ENCODE measurements at places on chromosomes 11 and 22.

- DNase-seq, result peak; percentile 38
Observed at GRCh38 chr11:35334385-35335090, 84.8 kb downstream of the SLC1A2 start.

GRCh38 chr11:68009391-68010089 lies 587 bp upstream of the ALDH3B1 start:
- no peak for DNase-seq

- DNase-seq, result no peak
Observed at GRCh38 chr22:46418827-46419226, 83.3 kb downstream of the TRMU start.

GRCh38 chr22:26860301-26860700 lies 202.9 kb downstream of the MIAT start:
- DNase-seq, result no peak

GRCh38 chr11:77705195-77705875 lies 67.7 kb upstream of the CLNS1A start:
- no peak for DNase-seq

GRCh38 chr22:31983911-31984656 lies 39.7 kb downstream of the YWHAH start:
- no peak for DNase-seq

DNA sequence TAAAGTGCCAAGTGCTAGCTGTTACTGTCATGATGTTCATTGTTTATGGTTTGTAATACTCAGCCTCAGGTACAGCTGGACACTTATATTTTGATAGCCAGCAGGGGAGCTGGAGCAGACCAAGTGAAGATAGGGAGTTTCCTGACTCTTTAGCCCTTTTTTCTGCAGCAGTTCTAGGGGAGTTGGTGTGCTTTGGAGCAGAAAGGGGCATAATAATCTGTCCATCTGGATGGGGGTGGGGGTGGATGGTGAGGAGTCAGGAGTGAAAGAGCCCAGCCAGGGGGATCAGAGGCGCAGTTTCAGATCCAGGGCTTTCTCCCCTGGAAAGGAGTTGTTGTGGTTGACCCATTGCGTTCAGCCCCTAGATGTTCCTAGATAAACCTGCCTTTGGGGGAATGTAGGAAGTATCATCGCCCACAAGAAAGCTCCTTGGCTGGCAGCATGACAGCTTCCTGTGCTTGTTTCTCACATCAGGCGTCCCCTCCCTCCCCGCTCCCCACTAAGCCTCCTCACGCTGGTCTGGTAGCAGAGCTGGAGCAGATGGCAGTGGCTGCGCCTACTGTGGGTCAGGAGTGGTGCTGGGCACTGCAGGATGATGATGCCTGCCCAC lies 41.9 kb downstream of the MED15 start:
- no peak for DNase-seq

DNA sequence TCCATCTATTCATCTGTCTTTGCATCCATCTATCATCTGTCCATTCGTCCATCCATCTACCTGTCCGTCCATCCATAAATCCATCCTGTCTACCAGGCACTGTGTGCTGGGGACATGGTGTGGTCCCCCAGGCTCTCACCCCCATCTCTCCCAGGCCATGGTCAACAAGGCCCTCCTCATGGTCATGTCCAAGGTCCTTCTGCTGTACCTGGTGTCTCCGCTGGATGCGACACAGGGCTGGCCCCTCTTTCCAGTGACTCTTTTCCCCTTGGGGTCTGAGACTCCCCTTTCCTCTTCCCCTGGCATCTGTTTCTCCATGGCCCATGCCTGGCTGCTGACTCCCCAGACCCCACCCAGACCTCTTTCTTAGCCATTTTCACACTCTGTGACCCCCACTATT lies 4.5 kb downstream of the IGLL1 start:
- no peak for DNase-seq

- DNase-seq, result no peak
Observed at GRCh38 chr11:129146191-129146590, 45.9 kb downstream of the ARHGAP32 start.

DNA sequence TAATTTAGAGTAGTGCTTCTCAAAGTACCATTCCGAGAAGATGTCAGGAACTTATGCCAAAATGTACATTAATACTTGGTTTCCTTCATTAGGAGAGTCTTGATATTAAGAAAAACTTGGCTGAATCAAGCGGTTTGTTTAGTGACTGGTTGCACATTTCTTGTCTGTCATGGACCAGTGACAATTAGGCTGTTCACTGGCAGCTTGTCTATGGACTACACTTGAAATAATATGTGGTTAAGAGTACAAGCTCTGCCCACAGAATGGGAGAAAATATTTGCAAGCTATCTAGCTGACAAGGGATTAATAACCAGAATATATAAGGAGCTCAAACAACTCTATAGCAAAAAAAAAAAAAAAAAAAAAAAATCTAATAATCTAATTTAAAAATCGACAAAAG lies 24.6 kb downstream of the COA4 start:
- no peak for DNase-seq

- DNase-seq, result no peak
Observed at GRCh38 chr11:128338811-128339210, 248.5 kb downstream of the ETS1 start.

GRCh38 chr22:33561149-33561807 lies 359.0 kb downstream of the LARGE1 start:
- DNase-seq, result no peak

DNA sequence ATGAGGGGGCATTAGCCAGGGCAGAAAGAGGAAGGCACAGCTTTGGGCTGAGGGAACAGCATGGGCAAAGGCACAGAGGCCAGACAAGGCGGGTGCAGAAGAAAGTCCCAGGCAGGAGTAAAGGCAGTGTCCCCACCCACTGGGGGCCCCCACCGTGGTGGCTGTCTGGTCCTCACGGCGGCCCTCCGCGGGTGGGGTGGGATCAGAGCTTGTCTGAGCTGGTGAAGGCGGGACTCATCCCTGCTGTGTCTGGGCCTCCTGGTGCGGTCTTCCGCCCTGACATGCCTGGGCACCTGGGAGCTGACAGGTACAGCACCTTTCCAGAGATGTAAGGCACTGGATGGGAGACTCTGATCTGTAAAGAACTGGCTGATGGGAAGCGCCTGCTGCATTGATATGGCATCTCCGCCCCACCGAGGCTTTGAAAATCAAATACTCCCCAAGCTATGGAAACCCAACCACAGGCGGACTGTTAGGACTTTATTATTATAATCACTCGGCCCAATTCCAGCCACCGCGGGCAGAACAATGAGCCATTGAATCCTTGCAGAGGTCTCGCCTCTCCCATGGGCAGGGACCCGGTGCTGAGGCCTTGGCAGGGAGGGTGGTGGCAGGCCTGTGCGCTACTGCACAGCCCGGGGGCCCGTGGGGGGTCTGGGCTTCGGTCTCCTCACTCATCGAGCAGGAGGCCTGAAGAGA lies 14.2 kb upstream of the GNB1L start:
- DNase-seq, result no peak

DNA sequence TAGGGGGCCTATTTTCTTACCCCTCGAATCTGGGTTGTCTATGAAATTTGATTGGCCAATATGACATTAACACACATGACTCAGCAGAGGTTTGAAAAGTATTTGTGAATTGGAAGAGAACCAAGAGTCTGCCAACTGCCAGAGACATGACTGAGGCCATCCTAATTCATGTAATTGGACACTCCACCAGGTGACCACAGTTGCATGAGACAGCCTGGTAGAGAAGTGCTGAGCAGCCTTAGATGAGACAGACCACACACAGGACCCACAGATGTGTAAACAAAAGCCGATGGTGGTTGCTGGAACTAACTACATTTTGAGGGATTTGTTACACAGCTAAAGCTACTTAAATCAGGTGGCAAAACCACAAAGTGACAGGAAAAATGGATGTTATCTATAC lies 855 bp upstream of the MS4A5 start:
- no peak for DNase-seq

- DNase-seq, result no peak
Observed at GRCh38 chr22:23193882-23194281, 13.6 kb downstream of the BCR start.

DNA sequence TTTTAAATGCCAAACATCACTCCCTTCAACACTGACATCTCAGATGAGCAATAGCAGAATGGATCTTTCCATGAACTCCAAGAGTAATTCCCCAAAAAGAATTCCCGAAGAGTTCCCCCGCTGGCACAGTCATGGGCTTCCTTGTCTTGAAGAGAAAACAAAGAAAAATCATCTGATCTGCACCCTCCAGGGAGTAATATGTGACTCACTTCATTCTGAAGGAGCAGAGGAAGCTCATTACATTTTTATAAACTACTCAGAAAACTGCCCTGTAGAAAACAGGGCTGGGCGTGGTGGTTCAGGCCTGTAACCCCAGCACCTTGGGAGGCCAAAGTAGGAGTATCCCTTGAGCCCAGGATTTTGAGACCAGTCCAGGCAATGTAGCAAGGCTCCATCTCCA lies 35.7 kb downstream of the CELSR1 start:
- no peak for DNase-seq

- no peak for DNase-seq
Observed at GRCh38 chr11:3058753-3059664, 1.8 kb upstream of the CARS1 start.

DNA sequence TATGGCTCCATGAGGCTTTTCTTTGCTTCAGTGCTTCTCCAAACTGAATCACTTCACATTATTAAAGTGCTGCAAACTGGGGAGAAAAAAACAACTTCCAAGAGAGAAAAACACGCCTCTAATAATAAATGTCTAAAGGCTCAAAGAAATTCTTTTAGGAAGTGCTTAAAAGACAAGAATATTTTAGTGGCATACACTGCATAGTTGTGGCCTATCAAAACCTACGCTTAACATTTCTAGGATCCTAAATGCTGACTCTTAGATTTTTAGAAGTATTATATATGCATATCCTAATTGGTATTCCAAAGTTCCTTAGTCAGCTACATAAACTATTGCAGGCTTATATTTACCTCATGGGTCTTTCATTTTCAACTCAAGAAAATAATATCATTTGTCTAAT lies 879.0 kb upstream of the CCDC90B start:
- no peak for DNase-seq

GRCh38 chr11:16979703-16980622 lies 34.3 kb downstream of the PLEKHA7 start:
- no peak for DNase-seq

DNA sequence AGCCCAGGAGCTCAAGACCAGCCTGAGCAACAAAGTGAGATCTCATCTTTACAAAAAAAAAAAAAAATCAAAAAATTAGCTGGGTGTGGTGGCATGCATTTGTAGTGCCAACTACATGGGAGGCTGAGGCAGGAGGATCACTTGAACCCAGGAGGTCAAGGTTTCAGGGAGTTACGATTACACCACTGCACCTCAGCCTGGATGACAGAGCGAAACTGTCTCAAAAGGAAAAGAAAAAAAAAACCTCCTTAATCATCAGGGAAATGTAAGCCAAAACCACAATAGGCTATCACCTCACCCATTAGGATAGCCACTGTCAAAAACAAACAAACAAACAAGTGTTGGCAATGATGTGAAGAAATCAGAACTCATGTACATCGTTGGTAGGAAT lies 13.4 kb downstream of the DGCR2 start:
- DNase-seq, result no peak

GRCh38 chr11:41414771-41415440 lies 44.5 kb downstream of the LRRC4C start:
- no peak for DNase-seq

- DNase-seq, result no peak
Observed at GRCh38 chr11:119307974-119308373, 9.0 kb downstream of the MCAM start.

GRCh38 chr22:43777286-43777685 lies 34.8 kb downstream of the EFCAB6 start:
- DNase-seq, result no peak

- no peak for DNase-seq
Observed at GRCh38 chr11:11677672-11678356, 56.0 kb upstream of the GALNT18 start.

GRCh38 chr11:113618360-113618759 lies 87.7 kb downstream of the TMPRSS5 start:
- no peak for DNase-seq

- no peak for DNase-seq
Observed at GRCh38 chr11:17244046-17244445, 32.5 kb upstream of the NUCB2 start.

GRCh38 chr11:65078151-65078550 lies 5.7 kb downstream of the CDCA5 start:
- peak; percentile 67 for DNase-seq

DNA sequence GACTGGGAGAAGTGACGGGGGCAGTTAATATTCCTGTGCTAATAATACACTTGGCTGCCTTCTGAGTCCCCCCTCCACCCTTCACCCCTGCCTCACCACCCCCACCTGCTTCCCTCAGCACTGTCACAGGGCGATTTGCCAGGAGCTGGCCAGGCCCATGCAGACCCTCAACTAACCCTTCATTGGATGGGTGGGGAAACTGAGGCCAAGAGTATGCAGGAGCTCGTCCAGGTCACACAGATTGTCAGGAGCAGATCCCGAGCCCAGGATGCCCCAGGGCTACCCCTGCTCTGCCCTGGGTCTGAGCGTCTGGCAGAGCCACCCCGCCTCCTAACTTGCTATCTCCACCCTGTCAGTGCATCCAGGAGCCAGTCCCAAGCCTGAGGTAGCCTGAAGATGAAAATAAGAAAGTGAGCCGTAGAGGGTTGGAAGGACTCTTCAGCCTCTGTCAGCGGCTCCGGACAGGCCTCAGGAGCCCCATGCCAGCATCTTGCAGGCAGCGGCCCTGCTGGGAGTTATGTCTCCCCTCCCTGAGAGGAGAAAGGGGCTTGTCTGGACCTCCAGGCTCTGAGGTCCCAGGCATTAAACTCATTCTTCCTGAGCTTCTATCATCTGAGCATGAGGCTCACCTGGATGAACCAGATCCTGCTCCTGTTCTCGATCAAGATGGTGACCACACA lies 6.2 kb downstream of the TPBGL start:
- DNase-seq, result no peak

DNA sequence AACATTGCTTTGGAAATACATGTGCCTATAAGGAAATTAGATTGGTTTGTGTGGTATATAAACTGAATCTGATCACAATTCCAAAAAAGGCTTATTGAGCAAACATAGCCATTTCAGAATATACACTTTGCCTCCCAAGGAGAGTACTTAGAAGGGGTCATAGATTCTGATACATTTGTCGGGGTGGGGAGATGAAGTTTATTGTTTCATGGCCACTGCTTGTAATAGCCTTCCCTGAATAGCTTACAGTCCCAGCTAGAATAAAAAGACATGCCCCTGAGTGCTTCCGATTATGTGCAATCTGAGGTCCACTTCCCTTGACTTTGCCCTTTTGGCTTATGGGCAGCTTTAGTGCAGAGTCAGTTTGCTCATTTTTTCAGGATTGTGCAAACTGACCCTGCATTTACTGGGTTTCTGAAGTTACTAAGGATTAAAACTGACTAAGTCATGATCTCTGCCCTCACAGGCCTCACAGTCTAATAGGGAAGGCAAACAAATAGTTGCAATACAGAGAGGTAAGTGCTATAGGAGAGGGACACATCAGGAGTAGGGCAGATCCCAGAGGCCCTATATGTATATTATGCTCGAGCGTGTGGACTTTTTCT lies 184.2 kb downstream of the BLID start:
- DNase-seq, result no peak

- DNase-seq, result no peak
Observed at GRCh38 chr11:12288212-12288930, 89.0 kb upstream of the PARVA start.

- DNase-seq, result no peak
Observed at GRCh38 chr22:43823911-43824665, 12.0 kb upstream of the EFCAB6 start.
